ENCODE measurements at places on chromosomes 16 and 17.

- no peak for DNase-seq
These were observed 4.6 kb upstream of the ETV4 start for GRCh38 chr17:43550754-43551153.

- DNase-seq: no peak
These were observed 28.9 kb upstream of the GSE1 start for GRCh38 chr16:85584267-85584666.

- DNase-seq: no peak
These were observed 25.6 kb downstream of the MSI2 start for GRCh38 chr17:57281887-57282286.

DNA sequence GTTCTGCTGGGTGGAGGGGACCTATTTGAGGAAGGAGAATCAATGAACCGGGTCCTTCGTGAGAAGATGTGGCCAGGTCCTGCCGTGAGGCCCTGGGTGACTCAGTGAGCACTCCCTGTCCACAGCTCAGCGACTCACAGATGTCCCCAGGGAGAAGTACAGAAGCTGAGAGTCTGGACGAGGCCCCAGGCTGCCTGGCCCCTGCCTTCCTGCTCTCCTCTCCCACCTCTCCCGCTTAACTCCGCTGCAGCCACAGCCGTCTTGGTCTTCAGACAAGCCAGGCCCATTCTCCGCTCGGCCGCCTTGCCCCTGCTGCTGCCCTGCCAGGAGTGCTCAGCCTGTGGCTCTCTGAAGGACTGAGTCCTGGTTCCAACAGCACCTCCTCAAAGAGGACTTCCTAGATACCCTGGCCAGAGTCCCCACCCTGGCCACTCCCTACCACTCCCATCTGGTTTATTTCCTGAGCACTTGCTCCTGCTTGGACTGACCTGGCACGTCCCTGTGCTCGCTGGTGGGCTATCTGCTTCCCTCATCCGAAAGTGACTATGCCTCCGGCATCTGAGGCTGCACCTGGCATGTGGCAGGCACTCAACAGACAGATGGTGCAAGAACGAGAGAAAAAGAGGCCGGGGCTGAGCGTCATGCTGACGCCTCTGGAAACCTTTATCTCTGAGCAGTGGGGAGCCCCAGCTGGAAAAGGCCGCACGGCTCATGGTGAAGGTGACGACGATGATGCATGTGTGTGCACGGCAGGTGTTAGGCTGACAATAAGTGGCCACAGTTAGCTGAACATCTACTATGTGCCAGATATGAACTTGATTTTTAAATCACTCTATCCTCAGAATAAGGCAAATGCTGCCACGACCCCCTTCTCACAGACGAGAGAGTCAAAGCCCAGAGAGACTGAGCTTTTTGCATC lies 9.2 kb upstream of the TNFRSF13B start:
- DNase-seq: no peak

DNA sequence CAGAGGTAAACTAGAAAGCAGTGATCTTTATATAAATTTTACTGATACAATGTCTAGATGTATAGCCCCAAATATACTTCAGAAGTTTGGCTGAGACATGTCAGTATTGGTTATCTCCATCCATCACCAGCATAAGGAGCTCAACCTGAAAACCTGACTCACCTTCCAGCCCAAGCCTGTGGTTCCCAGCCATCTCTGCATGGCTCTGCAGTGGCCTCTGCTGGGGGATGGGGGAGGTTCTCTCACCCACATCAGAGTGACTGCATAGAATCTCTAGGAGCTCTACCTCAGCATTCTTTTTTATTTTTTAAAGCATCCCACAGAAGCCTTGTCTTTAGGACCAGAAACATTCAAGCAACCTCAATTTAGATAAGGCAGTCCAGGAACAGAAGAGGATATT lies 27.3 kb downstream of the USP7 start:
- no peak for DNase-seq

- no peak for DNase-seq
These were observed 779 bp upstream of the CCDC102A start for GRCh38 chr16:57537194-57537505.

DNA sequence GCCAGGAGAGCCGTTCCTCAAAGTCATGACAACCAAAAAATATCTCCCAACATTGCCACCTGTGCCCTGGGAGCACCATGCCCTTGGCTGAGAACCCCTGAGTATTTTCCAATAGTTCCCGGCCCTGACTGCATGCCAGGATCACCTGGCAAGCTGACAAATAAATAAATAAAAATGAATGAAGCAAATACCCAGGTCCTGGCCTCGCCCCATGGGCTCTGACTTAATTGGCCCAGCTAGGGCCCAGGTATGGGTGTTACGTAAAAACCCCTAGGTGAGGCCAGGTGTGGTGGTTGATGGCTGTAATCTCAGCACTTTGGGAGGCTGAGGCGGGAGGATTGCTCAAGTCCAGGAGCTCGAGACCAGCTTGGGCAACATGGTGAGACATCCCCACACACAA lies 2.7 kb upstream of the C16orf74 start:
- DNase-seq: no peak

DNA sequence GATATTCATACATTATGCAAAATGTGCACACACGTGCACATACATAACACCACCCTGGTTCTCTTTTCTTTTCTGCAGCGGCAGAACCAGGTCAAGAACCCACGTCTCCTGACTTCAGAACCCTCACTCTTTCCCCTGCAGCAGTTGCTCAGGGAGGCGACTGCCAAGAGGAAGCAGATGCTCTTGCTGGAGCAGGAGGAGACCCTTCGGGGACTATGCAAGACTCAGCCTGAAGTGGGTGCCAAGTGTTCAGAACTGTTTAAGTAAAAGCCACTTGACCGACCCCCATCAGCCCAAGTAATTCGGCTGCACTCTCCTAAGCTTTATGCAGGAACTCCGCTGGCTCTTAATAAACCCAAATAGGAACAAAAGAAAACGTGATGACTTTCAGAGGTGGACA lies 193.8 kb downstream of the SLC39A11 start:
- DNase-seq: no peak

GRCh38 chr17:39820541-39820940 lies 43.6 kb downstream of the IKZF3 start:
- DNase-seq: no peak

DNA sequence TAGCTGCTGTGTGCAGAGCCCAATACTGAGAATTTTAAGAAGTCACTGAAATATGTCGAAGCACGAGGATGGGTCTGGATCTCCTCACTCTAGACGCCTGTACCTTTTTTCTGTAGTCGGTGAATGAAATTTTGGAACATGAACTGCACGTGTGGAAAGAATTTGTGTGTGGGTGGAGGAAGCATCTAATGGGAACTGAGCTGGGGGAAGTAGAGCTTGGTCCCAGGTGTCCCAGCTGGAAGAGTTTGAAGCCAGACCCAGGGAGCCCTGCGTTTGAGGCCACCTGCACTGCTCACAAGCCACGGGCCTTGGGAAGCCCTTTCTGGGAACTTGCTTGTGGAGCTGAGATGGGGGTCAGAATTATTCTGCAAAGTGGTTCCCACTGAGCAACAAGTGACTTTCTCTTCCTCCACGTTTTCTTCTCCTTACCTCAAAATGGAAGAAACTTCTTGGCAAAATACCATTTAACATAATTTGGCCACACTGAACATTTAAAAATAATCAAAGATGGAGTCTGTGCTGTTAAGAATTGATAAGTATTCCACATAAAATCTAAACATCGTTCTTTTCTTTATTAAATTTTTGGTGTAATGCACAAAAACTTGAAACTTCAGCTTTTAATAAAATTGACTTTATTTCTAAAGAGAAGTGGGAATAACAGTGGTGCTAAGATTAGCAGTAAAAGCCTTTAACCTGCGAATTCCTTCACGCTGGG lies 163.8 kb downstream of the PRKCA start:
- no peak for DNase-seq

GRCh38 chr17:7045492-7046126 lies 1.7 kb upstream of the SLC16A11 start:
- no peak for DNase-seq

DNA sequence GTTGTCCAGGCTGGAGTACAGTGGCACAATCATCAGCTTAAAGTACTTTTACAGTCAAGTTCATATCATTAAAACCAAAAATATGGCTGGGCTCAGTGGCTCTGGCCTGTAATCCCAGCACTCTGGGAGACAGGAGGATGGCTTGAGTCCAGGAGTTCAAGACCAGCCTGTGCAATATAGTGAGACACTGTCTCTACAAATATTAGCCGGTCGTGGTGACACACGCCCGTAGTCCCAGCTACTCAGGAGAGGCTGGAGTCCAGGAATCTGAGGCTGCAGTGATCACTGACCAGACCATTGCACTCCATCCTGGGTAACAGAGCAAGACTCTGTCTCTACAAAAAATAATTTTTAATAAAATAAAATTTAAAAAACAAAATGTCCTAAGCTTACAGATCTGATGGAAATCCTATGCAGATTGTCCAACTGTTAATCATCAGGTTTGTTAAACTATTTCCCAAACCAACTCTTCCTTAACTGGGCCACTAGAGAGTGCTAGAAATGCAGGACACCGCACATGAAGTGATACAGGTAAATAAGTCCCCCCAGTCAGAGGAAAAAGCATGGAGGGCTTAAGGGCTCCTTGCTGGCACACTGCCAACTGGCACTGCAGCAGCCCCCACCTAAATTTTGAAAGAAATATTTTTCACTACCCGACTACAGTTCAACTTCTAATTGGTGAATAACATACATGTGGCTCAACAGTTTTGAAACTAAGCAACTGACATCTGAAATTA lies 2.8 kb downstream of the USP22 start:
- no peak for DNase-seq

- no peak for DNase-seq
These were observed 77.9 kb downstream of the KSR1 start for GRCh38 chr17:27533874-27534815.

GRCh38 chr16:66523861-66524354 lies 26.0 kb downstream of the TK2 start:
- DNase-seq: no peak

- DNase-seq: no peak
These were observed 8.0 kb downstream of the FANCA start for GRCh38 chr16:89808475-89808874.

DNA sequence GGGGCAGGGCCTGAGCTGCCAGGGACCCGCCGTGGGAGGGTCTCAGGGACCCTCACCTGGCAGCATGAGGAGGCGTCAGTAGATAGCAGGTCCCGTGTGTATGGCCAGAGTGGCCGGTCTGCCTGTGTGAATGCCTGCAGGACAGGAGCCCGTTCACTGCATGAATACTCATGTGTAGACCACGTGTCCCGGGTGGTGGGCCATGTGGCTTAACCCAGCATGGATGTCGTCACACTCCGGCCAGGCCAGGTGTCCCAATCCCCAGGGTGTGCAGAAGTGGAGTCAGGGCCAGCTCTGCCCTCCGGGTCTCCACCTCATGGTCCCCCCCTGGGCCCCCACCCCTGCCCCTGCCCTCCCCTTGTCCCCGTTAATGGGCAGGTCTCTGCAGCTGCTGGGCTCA lies 53.7 kb downstream of the BAHCC1 start:
- no peak for DNase-seq

- DNase-seq: no peak
These were observed 503.8 kb downstream of the NPIPA7 start for GRCh38 chr16:16882766-16883165.

GRCh38 chr17:27601069-27601974 lies 29.7 kb upstream of the LGALS9 start:
- DNase-seq: peak; percentile 100

DNA sequence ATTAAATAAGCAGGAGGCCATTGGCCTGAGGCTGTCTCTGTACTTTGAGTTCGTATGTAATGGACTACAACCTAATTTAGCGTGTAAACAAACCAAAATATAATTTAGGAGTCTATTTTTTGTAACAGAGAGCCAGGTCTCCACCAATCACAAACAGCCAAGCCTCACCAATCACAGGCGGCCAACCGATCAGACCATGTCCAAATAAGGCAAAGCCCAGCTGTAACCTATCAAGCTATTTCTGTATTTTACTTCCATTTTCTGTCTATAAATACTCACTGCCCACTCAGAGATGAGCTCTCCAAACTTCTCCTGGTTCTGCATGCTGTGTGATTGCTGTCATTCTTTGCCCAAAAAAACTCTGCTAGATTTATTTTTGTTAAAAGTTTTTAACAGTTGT lies 322.7 kb downstream of the NPIPA8 start:
- DNase-seq: no peak

- DNase-seq: no peak
These were observed 17.1 kb downstream of the MEAK7 start for GRCh38 chr16:84487358-84487757.

- DNase-seq: peak; percentile 65
These were observed 62.1 kb downstream of the RMI2 start for GRCh38 chr16:11407047-11407982.

DNA sequence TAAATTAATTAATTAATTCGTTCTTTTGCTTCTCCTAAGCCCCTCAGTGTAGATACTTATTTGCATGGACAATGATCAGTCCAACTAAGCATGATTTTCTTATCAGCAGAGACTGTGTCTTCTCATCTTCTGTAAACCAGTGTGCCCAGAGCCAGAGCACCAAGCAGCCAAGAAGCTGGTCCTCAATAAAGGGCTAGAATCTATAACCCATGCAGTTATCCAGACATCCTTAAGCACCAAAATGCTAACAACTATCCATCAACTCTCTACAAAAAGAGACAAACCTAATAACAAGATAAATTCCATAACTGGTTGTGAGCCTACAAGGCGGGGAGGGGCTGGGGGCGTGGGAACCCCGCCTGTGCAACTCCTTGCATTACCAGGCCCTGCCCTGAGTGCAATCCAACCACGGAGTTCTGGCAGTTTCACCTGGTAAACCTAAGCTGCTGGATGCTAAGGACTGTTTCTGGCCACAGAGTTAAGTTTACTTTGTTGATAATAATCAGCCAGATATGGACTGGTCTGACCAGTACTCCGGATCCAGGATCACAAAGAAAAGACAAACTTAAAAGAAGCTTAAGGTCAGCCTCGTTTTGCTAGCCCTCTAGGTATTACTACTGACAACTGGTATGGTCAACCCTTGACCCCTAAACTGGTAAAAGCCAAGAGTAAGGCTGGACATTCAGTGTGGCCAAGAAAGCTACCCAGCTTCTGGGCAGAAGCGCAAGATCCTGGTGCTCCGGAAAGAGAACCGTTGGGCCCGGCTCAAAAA lies 51.5 kb downstream of the ZFHX3 start:
- no peak for DNase-seq

DNA sequence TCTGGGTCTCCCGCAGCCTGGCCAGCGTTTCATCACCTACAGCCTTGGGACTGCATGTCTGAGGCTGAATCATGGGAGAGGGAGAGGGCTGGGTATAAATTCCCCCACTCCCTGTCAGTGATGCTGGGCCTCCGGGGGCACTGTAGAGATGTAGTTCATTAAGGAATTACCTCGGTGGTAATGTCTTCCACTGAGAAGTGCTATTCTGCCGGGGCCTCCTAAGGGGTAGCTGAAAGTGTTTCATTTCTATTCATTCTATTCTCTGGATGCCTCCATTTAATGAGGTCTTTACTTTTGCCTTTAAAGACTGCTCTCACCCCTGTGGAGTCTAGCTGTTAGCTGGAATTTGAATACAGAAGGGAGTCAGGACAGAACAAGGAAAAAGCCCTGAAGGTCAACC lies 116.4 kb upstream of the HS3ST4 start:
- no peak for DNase-seq

- no peak for DNase-seq
These were observed 146.1 kb downstream of the NTN1 start for GRCh38 chr17:9167379-9167778.
